ENCODE measurements at places on chromosomes 3 and 15.

- no peak for DNase-seq
Observed at GRCh38 chr3:53509494-53509893, 15.1 kb downstream of the CACNA1D start.

- no peak for DNase-seq
Observed at GRCh38 chr15:74798388-74799254, 14.0 kb upstream of the LMAN1L start.

GRCh38 chr15:42329992-42330391 lies 29.3 kb upstream of the CAPN3 start:
- no peak for DNase-seq

- DNase-seq = no peak
Observed at GRCh38 chr3:174439331-174440252, 419.5 kb upstream of the NAALADL2 start.

DNA sequence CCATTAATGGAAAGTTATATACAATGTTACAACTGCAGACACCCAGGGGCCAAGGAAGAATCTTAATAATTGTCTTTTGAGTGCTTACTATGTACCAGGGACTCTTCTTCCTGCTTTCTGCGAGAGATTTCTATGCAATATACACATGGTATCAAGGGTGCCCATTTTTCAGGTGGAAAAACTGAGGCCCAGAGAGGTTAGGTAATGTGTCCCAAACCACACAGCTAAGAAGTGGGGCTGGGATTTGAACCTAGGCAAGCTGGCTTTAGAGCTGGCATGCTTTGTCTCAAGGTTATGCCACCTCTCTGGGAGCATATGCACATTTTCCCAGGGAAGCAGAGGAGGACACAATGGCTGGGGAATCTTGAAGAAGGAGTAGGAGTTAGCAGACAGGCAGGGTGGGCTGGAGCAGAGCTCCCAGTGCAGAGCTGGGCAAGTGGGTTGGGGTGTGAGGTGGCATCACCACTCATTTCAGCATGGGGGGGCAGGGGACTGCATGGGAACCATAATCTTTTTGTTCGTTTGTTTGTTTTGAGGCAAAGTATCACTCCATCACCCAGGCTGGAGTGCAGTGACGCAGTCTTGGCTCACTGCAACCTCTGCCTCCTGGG lies 339.8 kb upstream of the LRRFIP2 start:
- DNase-seq = no peak

GRCh38 chr3:51712511-51712931 lies 5.7 kb downstream of the GRM2 start:
- DNase-seq = no peak
